ENCODE measurements at places on chromosomes 2 and 18. TPM values are rescaled to one million over a fixed set of nuclear protein-coding genes. Genes with fewer than 3 reads are reported as not detected.

DNA sequence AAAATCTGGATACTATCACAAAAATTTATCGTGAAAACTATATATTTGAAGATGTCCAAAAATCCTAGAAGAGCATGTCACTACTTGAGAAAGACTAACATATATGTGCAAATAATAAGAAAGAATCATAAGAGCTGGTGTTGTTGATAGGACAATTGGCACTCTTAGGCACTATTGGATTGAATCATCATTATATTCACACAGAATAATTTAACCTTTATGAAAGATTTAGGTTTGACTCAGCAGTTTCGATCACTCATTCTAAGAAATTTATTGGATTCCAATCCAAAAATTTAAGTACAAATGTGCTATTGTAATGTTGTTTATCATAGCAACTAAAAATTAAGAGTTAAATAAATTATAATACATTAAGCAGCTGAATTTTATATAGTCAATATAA, 503.6 kb downstream of the SPAG16 start:
- DNase-seq = no peak

- DNase-seq = no peak
These were observed 283.1 kb downstream of the ZNF407 start for GRCh38 chr18:74880706-74881278.

DNA sequence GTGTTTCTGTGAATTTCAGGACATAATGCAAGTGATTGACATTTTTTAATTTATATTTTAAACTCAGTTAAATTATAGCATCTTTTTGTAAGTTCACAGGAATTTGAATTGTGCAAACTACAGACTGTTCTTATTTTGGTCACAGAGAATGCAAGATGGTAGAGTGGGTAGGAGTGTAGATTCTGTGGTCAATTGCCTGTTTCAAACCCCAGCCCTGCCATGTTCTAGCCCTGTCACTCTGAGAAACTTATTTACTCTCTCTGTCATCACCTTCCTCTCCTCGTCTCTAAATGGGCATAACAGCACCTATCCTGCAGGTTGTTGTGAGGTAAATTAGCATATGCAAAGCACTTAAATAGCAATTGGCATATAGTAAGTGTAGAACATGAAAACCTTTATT, 879.8 kb downstream of the CPS1 start:
- no peak for DNase-seq

- DNase-seq = no peak
These were observed 121.6 kb downstream of the PTGR3 start for GRCh38 chr18:75087119-75088020.

GRCh38 chr2:227238238-227239237, 74.1 kb downstream of the COL4A3 start:
- peak; percentile 51 for DNase-seq

DNA sequence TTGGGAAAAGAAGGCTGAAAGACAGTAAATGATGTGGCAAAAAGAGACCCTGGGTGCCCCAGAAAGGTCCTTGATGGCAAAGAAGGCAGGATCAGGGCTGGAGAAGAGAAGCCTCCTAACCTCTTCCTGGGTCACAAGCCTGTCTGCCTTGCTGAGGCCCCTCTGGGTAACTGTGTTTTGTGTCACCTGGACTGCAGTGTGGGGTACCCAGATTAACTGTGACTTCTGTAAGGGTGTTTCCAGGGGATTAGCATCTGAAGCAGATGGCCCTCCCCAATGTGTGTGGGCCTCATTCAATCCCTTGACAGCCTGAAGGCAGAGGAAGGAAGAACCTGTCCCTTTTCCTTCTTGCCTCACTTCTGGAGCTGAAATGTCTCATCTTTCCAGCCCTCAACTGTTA, 35.6 kb upstream of the APCDD1 start:
- no peak for DNase-seq

The LOXHD1 gene
- polyA plus RNA-seq = not detected

The TNFAIP6 gene
- 0.67 TPM for polyA plus RNA-seq

The PPIG gene
- polyA plus RNA-seq = 45.2 TPM

The RGPD8 gene
- 0.67 TPM for polyA plus RNA-seq

The SERPINB5 gene
- polyA plus RNA-seq = 10.1 TPM

The ALPI gene
- polyA plus RNA-seq = 261 TPM

The KIF1A gene
- polyA plus RNA-seq = 7.7 TPM

The DSG1 gene
- polyA plus RNA-seq = 0.13 TPM
